Activated naive CD4-positive, alpha-beta T cell (primary cell): ENCODE measurements at places on chromosomes 7 and 10.
A peak's percentile ranks its signal among the peaks of the same experiment; 100 is the strongest.

- DNase-seq: no peak
Measured at GRCh38 chr10:11065567-11065966, 47.9 kb downstream of the CELF2 start.

- no peak for DNase-seq
Measured at GRCh38 chr10:48604039-48604990, 558 bp downstream of the ARHGAP22 start.

GRCh38 chr10:96043893-96044715 is 721 bp downstream of the CCNJ start:
- DNase-seq: peak; percentile 49

DNA sequence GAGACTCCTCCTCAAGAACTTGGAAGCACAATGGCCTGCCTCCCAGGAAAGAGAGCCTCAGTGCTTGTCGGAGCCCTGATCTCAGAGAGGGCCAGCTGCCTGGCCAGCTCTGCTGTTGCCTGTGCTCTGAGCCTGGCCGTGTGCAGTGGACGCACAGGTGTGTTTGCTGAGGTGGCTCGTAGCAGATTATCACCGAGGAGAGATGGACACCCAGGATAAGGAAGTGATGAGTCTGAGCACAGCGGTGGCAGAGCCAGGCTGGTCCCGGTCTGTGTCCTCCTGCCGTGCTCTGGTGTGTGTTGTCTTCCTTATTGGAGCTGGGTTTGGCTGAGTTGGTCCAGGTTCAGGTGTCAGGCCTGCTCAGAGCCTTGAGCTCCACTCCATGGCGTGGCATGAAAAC is 208.5 kb downstream of the EBF3 start:
- no peak for DNase-seq

DNA sequence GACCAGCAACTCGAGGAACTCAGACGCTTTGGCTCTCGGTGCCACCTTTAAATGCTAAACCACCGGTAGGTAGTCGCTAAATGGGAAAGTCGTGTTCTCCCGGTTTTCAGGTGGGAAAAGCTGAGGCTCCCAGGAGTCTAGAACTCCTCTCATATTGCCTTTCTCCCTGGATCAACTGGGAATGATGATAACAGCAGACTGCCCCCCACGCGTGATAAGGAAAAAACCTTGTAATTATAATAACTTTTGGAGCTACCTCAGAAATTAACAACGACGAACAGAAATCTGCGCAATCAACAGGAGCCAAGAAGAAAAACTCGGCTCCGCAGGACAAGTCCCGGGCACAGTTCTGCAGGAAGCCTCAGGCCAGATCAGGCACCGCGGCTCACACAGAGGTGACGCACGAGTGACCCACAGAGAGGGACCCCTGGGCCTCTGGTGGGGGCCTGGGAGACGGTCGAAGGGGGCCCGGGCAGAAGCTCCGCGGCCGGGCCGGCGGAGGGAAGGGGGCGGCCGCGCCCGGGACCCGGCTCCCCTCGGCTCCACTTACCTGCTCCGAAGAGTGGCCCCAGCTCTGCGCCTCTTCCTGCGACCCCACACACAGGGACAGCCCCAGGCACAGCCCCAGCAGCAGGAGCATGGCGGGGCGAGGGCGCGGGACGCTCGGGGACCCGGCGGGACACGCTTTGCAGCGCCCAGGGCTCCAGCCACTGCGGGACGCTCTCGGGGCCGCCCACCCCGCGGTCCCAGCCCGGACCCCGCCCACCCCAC is at the start of gene ITIH5:
ITIH5 (minus strand) TSS at position 714 of the 771 bp plus-strand sequence; CDS start at position 640, 74 bp downstream.
- no peak for DNase-seq

GRCh38 chr7:90579181-90579688 is 16.9 kb upstream of the CDK14 start:
- no peak for DNase-seq

DNA sequence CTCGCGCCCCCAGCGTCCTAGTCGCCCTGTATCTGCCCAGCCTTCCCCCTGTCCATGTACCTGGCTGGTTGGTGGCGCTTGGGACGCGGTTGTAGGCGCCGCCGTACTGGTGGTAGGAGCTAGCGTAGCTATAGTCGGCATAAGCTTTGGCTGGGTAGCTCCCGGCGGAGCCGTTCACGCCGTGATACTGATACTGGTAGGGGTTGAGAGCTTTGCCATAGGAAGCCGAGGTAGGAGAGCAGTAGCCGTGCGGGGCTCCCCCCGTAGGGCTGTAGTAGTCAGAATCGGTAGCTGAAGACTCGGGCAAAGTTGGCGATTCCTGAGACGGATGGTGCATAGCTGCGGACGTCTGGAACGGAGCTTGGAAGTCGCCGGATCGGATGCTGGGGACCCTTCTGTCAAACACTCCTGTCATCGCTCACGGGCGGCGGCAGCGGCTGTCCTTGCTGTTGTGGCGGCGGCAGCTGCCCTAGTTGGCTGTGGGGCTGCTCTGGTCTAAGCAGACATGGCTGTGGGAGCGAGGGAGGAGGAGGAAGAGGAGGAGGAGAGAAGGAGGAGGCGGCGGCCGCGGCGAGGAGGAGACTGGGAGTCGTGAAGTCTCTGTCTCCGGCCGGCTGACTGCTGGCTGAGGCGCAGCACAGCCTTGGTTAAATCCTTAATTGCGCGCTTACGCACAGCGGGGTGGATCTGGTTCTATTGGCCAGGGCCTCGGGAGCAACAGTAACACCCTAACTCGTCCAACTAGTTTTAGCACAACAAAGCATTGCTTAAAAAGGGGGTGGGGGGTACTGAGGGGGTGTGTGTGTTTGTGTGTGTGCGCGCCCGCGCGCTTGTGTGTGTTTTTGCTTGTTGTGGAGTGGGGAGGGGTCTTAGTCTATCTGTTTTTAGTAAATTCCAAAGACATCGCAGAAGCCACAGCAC is at the start of gene DLX5:
DLX5 (minus strand) TSS at position 623 of the 921 bp plus-strand sequence; CDS start at position 415, 208 bp downstream.
- DNase-seq: no peak

DNA sequence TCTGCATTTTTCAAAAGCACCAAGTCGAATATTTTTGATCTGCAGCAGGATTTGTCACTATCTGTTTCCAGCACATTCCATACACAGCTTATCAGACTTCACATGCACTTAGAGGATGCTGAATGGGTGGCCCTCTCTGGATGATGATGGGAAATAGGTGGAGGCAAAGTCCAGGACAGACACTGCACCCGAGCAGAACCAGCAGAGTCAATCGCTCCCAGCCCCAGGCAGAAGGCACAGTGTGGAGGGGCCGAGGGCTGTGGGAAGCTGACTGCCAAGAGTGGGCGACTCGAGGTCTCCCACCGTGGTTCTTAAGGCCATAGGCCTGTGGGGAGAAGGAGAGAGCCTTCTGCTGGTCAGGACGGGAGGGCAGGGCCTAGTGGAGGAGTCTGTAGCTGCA is 490.2 kb upstream of the MGMT start:
- no peak for DNase-seq

GRCh38 chr10:65306201-65306600 is 1619.6 kb upstream of the LRRTM3 start:
- DNase-seq: no peak

GRCh38 chr10:48786606-48787282 is 102.1 kb downstream of the WDFY4 start:
- DNase-seq: no peak

GRCh38 chr7:37149773-37150124 is 298.9 kb downstream of the ELMO1 start:
- no peak for DNase-seq

GRCh38 chr10:121774404-121774803 is 153.4 kb downstream of the ATE1 start:
- DNase-seq: no peak

DNA sequence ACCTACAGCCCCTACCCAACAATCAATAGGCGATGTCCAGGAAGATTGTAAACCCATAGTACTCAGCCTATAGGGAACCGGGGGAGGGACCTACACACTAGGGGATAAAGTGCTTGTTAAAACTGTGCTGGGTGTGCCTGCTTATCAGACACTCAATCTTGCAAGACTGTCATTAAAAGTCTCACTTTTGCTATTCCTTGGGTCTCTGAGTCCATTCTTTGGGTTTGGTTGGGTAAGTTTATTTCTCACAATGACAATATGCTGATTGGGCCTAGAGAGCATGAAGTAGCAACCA is 45.6 kb downstream of the PTPRE start:
- no peak for DNase-seq

DNA sequence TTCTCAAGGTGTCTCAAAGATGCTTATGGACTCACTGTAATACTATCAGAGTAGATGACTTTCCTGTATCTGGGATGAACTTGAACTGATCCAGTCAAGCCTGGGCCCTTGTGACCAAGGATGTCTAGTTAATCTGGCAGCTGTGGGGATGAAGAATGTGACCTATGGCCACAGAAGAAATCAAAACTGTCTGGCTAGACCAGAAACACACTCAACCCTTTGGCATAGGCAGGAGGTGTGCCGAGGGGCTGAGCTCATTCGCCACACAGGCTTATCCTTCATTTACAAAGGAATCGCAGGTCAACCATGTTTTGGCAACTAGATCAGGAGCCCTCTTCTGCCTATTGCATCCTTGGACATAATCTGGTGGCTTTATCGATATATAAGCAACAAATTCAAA is 110.6 kb downstream of the ATXN7L1 start:
- DNase-seq: no peak

DNA sequence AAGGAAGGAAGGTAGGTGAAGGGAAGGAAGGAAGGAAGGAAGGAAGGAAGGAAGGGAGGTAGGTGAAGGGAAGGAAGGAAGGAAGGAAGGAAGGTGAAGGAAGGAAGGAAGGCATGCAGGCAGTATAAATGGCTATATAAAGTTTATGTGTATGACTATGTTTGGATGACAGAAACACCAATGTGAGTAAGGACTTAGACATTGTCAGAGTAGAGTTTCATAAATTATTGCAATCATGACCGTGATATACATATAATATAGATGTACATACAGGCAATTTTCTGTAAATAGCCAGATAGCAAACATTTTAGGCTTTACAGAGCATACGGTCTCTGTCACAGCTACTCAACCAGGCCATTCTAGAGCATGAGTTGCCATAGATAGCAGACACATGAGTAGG is 133.8 kb upstream of the AKR1E2 start:
- no peak for DNase-seq

- no peak for DNase-seq
Measured at GRCh38 chr10:22427101-22427500, 81.8 kb downstream of the SPAG6 start.

GRCh38 chr10:5373307-5373706 is 8.5 kb downstream of the UCN3 start:
- no peak for DNase-seq

- no peak for DNase-seq
Measured at GRCh38 chr7:110548372-110548771, 542.6 kb upstream of the LRRN3 start.

DNA sequence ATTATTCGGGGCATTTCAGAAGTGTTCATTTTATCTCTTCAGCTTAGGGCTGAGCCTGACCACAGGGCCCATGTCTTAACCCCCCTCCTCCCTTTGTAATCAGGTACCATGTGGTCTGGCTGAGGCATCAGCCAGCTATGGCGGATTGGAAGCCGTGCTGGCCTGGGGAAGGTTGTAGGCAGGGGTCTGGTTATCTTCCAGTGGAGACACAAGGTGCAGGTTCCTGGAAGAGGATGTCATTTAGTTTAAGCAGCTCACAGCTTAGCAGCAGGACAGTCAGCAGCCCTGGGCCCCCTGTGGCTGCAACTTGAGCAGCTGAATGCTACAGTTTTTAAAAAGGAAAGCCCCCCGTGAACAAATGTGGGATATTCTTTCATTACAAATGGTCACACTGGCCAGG is 22.1 kb downstream of the BAG3 start:
- no peak for DNase-seq

GRCh38 chr10:116521424-116522290 is 24.1 kb upstream of the PNLIP start:
- DNase-seq: no peak

DNA sequence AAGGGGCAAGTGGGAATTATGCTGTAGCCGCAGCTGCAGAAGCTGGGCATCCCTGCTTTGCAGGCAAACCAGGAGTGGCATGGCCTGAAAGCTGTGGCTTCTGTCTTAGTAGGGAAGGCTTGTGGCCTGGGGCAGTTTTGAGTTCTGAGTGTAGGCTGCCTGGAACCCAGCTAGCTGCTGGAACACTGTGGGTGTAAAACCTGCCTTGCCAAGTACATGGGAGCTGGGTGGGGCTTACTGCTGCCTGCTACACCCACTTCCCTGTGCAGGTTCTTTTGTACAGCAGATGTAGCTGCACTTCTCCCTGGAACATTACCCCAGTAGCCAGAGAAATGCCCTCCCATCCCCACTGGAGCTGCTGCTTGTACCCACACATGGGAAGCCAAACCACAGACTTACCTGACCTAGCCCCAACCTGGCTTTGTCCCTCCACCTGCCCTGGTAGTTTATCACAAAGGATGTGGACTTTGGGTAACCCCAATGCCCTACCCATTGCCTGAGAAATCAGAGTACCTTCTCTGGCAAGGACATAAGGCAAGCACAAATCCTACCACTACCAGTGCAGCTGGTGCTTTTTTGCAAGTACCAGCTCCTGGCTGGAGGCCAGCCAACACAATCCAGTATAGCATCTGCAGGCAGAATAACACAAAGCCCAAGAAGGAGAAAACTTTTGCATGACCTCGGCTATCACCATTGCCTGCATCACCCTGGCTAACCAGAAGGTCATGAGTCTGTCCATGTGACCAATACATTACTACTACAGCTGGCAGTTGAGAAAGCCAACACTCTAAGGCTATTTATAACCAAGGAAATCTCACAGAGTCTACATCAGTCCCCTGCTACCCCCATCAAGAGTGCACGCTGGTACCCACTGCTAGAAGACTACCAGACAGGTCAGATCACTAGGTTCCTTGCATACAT is 26.5 kb upstream of the PPP1R3A start:
- DNase-seq: no peak

DNA sequence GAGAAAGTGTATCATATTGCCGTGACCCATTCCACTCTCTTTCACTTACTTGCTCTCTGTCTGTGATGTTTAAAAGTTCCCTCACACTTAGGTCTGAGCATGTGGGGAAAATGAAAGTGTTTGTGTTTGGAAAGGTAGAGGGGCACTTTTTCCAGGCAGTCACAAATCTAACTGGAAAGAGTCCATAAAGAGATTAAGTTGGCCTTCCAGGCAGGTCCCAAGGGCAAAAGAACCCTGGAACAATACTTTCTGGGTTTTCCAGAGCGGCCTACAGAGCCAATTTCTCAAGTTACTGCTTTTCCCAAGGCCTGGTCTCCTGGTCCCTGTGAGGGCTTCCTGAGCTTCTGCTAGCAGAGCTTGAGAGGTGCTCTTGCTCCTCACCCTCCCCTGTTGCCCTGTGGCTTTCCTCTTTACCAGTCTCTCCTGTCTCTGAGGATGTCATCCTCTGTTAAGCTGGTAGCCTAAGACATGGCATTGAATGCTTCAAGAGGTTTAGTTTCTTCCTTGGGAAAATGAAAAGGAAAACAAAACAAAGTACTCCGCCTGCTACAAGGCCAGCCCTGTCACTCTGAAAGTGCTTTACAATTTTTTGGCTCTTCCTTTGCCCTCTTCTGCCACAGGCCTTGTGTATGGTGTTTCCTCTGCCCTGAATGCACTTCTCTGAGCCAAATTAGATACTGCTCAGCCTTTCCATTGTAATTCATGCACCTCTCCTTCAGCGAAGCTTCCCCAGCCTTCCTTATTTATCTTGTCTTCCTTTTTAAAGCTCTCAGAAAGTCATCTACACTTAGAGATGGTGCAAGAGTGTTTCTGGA is 20.1 kb downstream of the TES start:
- no peak for DNase-seq
